ENCODE measurements at places on chromosomes 1 and 21.

DNA sequence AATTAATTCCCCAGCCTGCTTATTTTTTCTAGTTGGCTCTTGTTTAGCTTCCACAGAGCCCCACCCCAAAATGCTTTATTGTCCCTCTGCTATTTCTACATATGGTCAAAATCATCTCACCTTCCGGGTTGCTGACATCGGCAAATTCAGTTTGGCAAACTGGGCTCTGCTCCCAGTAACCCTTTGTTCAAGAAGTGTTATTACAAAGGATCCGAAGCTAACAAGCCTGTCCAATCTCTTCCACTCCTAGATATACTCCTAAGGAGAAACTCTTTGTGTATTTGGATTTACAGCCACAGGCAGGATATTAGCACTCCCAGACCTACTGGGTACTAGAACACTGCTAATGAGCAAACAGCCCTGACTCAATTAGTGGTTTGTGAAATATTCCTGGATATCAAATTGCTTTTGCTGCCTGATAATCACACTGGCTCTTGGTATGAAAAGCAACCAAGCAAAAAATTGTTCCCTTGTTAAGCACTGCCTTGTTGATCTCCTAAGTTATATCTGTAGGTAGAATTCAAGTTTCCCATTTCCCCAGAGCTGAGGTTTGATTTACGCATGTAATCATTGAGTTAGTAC is 4.0 kb downstream of the JUN start:
- DNase-seq, result peak; percentile 3

DNA sequence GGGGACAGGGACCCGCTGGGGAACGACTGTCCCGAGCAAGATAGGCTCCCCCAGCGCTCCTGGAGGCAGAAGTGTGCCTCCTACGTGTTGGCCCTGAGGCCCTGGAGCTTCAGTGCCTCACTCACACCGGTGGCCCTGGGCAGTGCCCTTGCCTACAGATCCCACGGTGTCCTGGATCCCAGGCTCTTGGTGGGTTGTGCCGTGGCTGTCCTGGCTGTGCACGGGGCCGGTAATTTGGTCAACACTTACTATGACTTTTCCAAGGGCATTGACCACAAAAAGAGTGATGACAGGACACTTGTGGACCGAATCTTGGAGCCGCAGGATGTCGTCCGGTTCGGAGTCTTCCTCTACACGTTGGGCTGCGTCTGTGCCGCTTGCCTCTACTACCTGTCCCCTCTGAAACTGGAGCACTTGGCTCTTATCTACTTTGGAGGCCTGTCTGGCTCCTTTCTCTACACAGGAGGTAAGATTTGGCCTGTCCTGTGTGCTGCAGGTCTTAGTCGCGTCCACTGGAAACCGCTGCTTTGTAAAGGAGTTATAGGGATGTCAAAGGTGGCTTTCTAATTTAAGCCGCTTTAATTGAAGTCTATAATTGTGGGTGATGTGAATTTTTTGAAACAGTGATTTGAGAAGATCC is 717 bp downstream of the UBIAD1 start:
- DNase-seq, result no peak

GRCh38 chr1:107739201-107739600 is 225.8 kb downstream of the VAV3 start:
- DNase-seq, result no peak

DNA sequence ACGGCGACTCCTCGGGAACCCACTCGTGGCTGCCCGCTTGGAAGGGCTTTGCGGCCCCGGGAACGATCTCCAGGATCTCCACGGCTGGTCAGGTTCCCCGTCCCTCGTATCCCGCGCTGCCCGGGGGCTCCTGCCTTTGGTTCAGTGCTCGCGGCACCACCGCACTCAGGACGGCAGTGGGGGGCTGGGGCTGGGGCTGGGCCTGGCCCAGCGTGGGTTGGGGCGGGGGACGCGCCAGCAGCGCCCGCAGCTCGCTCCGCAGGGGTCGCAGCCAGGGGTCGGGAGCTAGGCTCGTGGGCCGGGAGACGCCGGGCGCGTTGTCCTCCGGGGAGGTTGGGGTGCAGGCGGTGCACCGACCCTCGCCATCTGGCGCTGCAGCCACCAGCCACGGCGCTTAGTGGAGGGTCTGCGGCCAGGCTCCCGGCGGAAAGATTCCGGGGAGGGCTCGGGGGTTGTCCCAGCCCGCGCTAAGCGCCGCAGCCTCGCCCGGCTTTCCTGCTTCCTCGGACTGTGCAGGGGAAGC is 8.9 kb downstream of the SIM2 start:
- DNase-seq, result no peak

- DNase-seq, result no peak
Observed at GRCh38 chr1:233331676-233332519, 4.4 kb downstream of the MAP3K21 start.

DNA sequence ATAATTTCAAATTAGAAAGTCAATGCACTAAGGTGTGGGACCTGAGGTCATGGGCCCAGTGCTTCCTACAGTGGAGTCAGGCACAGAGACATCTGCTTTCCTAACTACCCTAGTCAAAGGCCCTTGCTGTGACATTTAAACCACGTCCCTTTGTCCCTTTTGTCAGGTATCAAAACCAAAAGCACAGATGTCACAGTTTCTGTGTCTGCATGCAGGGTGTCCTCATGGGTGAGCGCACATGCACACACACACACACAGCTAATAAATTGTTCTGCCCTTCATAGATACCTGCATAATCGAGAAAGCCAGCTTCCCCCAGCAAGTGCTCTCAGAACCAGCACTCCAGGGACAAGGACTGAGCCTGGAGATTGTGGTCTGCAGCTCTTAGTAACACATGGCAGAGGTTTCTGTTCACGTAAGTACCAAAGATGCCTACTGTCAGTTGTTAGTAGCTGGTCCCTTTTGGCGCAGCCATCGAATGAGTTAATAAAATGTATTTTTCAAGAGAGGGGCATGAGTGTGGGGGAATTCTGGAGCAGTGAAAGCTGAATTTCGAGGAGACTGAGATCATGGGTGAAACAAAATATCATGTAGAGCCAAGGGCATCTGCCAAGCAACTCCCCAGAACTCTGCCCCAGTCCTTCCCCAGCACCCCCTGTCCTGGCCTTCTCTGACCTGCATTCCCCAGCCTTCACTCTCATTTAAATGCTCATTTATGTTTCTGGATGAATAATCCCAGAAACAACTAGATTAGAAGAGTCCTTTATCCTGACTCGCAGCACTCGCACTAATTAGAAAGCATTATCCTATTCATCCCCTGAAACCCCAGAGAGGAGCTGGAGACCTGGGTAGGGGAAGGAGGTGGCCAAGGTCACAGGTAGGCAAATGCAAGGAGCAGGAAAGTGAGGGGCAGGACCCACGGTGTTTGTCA is 25.5 kb downstream of the TNR start:
- DNase-seq, result no peak

- no peak for DNase-seq
Observed at GRCh38 chr1:165524639-165525285, 19.0 kb upstream of the LRRC52 start.

DNA sequence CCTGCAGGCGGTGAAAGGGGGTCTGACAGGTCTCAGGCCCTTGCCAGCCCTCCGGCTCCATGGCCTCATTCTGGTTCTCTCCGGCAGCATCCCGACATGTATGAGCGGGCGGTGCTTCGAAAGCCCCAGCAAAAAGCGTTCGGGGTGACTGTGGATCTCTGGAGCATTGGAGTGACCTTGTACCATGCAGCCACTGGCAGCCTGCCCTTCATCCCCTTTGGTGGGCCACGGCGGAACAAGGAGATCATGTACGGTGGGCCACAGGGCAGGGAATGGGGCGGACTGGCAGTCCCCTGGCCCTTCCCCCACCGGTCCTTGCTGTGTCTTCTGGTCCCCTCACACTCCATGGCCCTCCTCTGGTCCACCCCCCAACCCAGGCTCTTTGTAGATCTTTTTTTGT is 6.3 kb downstream of the IKBKE start:
- DNase-seq, result no peak

DNA sequence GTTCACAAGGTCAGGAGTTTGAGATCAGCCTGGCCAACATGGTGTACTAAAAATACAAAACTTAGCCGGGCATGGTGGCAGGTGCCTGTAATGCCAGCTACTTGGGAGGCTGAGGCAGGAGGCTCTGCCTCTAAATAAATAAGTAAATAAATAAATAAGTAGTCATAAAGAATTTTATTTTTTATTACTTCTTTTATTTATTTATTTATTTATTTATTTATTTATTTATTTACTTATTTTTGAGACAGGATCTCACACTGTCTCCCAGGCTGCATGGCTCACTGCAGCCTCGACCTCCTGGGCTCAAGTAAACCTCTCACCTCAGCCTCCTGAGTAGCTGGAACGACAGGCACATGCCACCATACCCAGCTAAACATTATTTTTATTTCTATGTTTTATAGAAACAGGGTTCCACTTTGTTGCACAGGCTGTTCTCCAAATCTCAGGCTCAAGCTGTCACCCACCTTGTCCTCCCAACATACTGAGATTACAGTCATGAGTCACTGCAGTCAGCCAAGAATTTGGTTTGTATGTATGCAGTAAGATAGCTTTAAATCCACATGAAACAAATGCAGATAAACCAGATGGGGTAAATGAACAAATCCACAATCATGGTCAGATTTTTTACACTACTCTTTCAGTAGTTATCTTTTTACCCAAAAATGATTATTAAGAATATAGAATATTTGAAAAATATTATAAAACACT is 523.3 kb upstream of the RGS18 start:
- DNase-seq, result no peak

DNA sequence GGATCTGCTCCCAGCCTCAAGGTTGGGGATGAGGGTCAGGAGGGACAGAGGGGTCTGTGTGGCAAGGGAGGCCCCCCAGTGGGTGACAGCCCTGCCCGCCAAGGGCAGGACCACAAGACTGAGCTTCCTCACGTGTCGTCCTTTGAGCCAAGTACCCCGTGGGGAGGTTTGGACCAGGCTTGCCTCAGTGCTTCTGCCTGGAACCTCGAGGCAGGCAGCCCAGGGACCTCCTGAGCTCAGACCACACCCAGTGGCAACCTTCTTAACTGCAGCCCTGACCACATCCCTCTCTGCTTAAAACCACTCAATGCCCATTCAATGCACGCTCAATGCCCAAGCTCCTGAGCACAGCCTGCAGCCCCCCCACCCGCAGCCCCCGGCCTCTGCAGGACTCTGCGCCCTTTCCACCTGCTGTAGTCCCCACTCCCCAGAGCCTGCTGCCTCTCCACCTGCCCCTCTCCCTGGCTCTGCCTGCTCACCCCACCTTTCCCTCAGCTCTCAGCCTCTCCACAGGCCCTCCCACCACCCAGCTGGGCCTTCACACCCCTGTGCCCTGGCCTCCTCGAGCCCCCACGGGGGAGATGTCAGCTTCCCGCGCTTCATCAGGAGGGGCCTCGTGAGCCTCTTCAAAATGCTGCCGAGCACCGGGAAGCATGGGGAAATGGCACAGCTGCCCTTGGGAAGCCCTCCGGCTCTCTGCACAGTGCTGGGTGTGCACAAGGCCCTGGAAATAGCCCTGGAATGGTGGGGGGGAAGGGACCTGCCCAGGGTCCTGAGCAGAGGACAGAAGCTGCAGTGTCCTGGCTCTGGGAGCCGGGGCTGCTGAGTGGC is 129.3 kb upstream of the VAMP3 start:
- no peak for DNase-seq

DNA sequence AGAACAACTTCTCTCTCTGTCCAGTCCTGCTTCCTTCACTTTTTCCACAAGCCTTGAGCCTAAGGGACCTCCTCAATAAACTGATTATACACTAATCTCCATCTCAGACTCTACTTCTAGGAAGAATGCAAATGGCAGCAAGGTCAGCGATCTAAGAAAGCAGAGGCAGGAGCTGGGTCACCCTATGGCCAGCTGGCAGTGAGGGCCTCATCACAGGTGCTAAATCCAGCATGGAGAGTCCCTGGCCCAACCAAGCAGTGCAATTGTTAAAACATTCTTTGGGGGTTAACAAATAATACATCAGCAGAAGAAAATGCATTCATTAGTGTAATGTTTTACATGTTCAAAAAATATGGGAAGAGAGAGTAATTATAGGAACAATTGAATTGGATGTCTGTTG is 416.0 kb downstream of the SIPA1L2 start:
- DNase-seq, result no peak

- DNase-seq, result no peak
Observed at GRCh38 chr1:102045752-102046151, 49.0 kb upstream of the OLFM3 start.

GRCh38 chr1:208825300-208825699 is 581.1 kb upstream of the PLXNA2 start:
- DNase-seq, result no peak

- no peak for DNase-seq
Observed at GRCh38 chr1:2927393-2928360, 93.6 kb upstream of the ACTRT2 start.

DNA sequence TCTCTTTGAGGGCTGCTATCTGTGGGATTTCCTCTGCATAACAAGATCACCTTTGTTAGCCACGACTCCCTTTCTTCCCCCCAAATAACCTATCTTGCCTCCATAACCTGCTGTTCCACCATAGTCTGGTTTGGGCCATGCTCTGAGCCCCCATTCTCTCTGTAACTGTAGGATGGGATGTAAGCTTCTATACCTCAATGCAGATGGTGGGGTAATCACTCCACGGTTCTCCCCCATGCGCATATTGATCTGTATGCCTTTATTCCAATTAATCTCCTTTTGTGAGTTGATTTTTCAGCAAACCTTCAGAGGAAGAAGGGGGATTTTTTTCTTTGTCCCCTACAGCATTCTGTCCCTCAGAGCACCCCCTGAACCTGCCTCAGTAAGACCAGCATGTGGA is 170.1 kb upstream of the IRF2BP2 start:
- no peak for DNase-seq

GRCh38 chr21:44294391-44295162 is 5.3 kb upstream of the PFKL start:
- DNase-seq, result no peak

DNA sequence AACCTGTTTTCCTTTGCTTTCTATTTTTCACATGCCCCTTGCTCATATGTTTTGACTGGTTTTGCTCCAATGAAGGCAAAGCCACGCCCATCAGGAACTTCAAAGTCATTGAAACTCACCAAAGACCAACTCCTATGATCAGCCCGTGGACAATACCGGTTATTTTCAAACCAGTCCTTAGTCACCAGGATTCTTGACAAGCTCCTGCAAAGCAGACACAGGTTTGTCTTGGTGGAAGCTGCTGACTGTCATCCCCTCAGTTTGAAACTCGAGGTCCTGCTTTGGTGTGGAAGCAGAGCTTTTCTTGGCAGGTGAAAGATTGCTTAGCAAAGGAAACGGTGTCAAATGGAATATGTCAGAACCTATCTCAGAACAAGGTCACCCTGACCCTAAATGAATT is 384.7 kb upstream of the CXADR start:
- no peak for DNase-seq

- no peak for DNase-seq
Observed at GRCh38 chr1:33332357-33332789, 11.5 kb upstream of the A3GALT2 start.
